ENCODE measurements at places on chromosomes 12 and 14. TPM values are rescaled to one million over a fixed set of nuclear protein-coding genes. Genes with fewer than 3 reads are reported as not detected.

The ADAMTS20 gene
- 0.09 TPM for total RNA-seq

The HAL gene
- total RNA-seq: 4.3 TPM

The KRT77 gene
- not detected for total RNA-seq

The AQP6 gene
- total RNA-seq: 0.17 TPM

The ENO2 gene
- total RNA-seq: 13.2 TPM

The TEDC1 gene
- total RNA-seq: 23.1 TPM

The PPM1H gene
- 5.2 TPM for total RNA-seq

The IRF2BPL gene
- total RNA-seq: 31.5 TPM

- DNase-seq: peak; percentile 83
Observed at GRCh38 chr12:570435-570920, 92.8 kb downstream of the NINJ2 start.

GRCh38 chr14:94501588-94502516 lies 7.4 kb downstream of the SERPINA12 start:
- DNase-seq: no peak

DNA sequence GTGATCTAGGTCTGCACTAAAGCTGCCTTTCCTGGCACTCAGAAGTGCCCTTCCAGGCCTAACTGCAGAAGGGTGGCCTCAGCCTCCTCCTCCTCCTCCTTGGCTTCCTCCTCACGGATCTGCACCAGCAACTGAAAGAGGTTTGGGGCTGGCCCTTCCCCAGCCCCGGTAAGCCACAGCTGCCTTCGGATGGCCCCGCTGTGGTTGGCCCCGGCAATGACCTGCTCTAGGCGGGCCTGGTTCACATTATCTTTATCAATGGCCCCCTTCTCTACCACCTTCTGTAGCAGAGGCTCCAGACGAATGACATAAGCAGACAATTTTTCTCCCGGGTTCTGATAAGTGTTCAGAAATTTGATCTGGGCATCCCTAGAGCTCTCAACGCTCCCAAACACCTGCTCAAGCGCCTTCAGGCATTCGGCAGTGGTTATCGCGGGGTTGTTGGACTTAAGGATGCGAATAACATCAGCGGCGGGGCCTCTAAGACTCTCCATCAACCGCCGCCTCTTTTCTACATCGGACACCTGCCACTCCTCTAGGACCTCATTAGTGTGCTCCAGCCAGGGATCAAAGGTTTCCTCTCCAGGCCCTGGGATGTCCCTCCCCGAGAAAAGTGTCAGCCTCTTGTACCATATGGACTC lies 1.5 kb downstream of the PNMA1 start:
- DNase-seq: no peak

GRCh38 chr12:21528953-21529352 lies 2.9 kb downstream of the SPX start:
- DNase-seq: no peak

- peak; percentile 49 for DNase-seq
Observed at GRCh38 chr12:20624718-20625117, 70.4 kb upstream of the SLCO1C1 start.

DNA sequence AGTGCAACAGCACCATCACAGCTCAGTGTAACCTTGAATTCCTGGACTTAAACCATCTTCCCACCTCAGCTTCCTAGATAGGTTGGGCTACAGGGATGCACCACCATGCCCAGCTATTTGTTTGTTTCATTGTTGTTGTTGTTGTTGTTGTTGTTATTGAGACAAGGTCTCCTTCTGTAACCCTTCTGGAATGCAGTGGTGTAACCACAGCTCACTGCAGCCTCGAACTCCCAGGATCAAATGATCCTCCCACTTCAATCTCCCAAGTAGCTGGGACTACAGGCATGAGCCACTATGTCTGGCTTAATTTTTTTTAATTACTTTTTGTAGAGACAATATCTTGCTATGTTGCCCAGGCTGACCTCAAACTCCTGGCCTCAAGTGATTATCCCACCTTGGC lies 1.2 kb upstream of the NEMP1 start:
- no peak for DNase-seq

GRCh38 chr12:62328296-62328921 lies 68.2 kb downstream of the USP15 start:
- DNase-seq: no peak

GRCh38 chr14:64800000-64800399 lies 79.7 kb downstream of the SPTB start:
- peak; percentile 33 for DNase-seq

DNA sequence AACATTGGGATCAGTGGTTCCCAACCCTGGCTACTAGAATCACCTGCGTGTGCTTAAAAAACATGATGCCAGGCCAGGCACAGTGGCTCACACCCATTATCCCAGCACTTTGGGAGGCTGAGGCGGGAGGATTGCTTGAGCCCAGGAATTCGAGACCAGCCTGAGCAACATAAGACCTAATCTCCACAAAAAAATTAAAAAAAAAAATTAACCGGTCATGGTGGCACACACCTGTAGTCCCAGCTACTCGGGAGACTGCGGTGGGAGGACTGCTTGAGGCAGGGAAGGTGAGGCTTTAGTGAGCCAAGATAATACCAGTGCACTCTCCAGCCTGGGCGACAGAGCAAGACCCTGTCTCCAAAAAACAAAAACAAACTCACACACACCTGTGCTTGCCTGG lies 2.0 kb downstream of the KCTD10 start:
- no peak for DNase-seq

DNA sequence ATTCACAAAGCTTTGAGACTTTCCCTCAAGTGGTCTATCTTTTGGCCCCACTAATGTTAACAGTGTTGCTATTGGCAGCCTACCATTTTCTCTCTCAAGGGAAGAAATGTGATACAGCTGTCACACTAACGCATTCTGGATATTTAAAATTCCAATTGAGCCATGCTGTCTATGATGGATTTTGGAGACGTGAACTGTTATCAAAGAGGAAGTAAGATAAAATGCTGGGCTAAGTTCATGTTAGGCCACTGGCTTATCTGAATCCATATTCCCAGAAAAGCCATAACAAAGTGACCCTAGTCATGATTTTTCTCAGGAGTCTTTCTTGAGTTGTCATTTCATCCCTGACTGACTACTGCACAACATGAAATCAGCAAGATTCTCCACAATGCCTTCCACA lies 200.2 kb downstream of the PHLDA1 start:
- no peak for DNase-seq

GRCh38 chr12:127125607-127126259 lies 1141.2 kb upstream of the TMEM132C start:
- DNase-seq: peak; percentile 42

DNA sequence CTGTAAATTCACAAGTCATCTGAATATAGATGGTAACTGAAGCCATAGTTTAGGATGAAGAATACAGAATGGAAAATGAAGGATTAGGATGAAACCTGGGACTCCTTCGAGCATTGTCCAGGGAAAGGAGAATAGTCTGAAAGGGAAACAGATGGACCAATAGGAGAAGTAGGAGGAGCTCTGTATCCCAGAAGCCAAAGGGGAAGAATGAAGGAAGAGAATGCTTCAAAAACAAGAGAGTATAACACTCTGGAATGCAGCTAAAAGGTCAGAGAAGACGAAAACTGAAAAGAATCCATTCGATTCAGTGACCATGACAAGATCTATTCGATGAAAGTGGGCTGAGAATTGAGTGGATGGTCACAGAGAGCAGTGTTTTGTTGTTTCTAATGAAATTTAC lies 1.0 kb downstream of the GMFB start:
- DNase-seq: no peak

- peak; percentile 66 for DNase-seq
Observed at GRCh38 chr12:89353188-89353822, 1.0 kb upstream of the DUSP6 start.

- no peak for DNase-seq
Observed at GRCh38 chr14:51472881-51473280, 178.8 kb upstream of the FRMD6 start.

DNA sequence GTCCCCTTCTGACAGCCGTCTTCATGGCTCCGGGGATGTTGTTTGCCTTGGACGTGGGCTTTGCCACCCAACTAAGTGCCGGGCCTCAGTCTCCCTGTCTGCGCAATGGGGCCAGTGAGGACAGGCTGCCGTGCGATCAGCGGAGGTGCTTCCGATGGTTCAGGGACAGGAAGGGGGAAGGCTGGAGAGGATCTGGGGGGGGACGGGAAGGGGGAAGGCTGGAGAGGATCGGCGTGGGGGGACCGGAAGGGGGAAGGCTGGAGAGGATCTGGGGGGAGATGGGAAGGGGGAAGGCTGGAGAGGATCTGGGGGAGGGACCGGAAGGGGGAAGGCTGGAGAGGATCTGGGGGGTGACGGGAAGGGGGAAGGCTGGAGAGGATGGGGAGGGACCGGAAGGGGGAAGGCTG lies 3.4 kb downstream of the MMP17 start:
- peak; percentile 41 for DNase-seq

DNA sequence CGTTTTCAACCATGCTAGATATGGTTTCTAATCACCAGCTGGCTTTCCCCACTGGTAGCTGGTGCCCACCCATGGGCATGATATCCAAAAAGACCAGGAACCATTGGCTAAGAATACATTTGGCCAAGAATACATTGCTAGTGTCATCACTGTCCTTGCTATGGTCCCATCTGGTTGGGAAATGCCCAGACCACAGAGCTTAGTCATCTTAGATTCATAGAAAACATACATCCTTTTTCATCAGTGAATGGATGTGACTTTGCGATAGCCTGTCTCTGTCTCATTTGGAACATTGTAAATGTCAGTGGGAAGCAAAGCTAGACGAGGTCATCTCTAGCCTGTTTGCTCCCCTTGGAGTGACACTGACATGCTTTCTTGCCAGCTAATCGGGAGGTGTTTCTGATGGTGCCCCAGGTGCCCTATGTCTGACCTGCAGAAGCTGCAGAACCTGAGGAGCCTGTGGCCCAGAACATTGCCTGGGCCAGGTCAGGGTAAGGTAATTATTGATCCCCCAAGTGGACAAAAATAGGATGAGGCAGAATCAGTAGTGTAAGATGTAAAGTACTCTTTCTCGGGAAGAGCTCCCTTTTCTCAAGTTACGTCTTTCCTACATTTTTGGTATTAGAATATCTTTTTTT lies 194.8 kb downstream of the SLC41A2 start:
- no peak for DNase-seq

DNA sequence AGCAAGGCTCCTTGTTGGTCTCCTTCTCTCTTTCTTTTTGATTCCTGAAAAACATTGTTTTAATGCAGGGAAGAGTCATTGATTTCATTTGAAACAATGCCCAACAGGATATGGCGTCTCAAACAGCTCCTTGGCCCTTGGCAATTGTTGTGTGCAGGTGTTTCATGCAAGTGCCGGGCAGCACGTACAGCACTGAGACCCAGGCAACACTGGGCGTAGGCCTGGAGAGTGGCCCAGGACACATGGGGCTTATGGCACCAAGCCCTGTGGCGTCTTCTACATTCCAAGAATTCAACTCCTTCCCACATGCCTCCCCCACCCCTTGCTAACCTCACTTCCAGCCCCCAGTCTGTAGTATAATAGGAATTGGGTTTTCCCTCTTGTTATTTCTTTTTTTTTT lies 230.4 kb downstream of the SPTSSA start:
- no peak for DNase-seq

- DNase-seq: no peak
Observed at GRCh38 chr12:70290116-70290515, 46.9 kb downstream of the CNOT2 start.

GRCh38 chr14:64971491-64971942 lies 619 bp downstream of the RAB15 start:
- DNase-seq: no peak

- no peak for DNase-seq
Observed at GRCh38 chr14:37558740-37559139, 36.3 kb downstream of the FOXA1 start.

DNA sequence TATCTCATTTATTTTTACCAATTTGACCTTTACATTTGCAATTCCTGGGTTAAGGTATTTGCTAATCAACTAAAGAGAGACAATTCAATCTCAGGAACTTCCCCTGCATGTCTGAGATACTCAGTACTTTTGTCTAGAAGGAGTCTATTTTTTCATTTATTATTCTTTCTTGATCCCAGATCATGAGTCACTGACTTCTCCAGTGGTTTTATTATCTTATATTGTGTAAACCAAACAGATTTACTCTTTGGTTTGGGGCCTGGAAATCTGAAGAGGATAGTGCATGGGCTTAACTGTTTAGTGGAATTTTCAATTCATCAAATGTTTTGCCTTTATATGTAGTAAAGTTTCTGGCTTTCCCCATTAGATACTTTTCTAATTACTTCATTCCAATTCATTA lies 185.4 kb downstream of the ALG10B start:
- DNase-seq: no peak

- DNase-seq: no peak
Observed at GRCh38 chr12:58554522-58555157, 365.7 kb downstream of the LRIG3 start.

GRCh38 chr12:123075646-123076171 lies 75.2 kb downstream of the PITPNM2 start:
- no peak for DNase-seq

GRCh38 chr12:49703647-49704137 lies 3.5 kb downstream of the FMNL3 start:
- DNase-seq: no peak

DNA sequence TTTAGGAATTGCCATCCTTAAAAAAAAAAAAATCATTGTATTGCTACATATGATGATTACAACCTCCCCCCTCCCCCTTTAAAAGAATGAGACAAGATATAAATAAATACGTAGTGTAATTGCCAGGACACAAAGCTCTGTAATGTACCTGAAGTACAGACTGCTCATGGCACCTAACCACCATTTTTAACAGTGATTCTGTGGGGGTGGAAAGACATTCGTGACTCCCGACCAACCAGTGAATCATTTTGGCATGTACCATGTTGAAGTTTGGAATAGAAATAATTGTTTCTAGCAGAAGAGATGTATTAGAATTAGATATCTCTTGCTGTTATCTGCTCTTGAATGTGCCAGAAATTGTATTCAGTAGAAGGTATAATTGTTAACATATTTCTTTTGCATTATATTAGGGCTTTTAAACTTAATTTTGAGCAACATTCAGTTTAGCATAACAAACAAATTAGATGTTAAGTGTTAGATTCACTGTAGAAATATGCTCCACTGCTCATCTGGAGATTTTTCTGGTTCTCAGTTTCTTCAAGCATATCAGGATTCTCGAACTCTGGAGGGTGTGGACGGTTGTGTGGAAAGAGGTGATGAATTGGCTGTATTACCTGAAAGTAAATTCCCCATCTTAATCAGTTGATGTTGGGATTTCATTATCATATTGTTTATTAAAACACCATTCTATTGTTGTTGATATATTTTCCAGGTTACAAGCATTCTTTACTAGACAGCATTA lies 31.1 kb downstream of the FRS2 start:
- DNase-seq: no peak

- DNase-seq: peak; percentile 11
Observed at GRCh38 chr14:76844223-76844622, 18.0 kb downstream of the LRRC74A start.
